ENCODE measurements at places on chromosomes 11 and 22. TPM values are rescaled to one million over a fixed set of nuclear protein-coding genes. Genes with fewer than 3 reads are reported as not detected.

The OR5AL1 gene
- total RNA-seq, result not detected

The DKK3 gene
- total RNA-seq, result 285 TPM

The SCGB1D2 gene
- total RNA-seq, result not detected

The KCTD14 gene
- 6.0 TPM for total RNA-seq

The OLFML1 gene
- not detected for total RNA-seq

The MAFF gene
- total RNA-seq, result 65.5 TPM

Measured in tracheal epithelial cell (primary cell).